ENCODE measurements at places on chromosomes 16 and 17. TPM values are rescaled to one million over a fixed set of nuclear protein-coding genes. Genes with fewer than 3 reads are reported as not detected.

CA7 gene
- not detected for total RNA-seq

CFAP119 gene
- total RNA-seq: 4.4 TPM

HID1 gene
- 3.9 TPM for total RNA-seq

NUPR1 gene
- 0.20 TPM for total RNA-seq

CCL4 gene
- total RNA-seq: 12.2 TPM

RNF43 gene
- total RNA-seq: not detected

NOG gene
- 2.8 TPM for total RNA-seq

KCTD5 gene
- total RNA-seq: 27.5 TPM

PHB1 gene
- total RNA-seq: 104 TPM

OR1F1 gene
- not detected for total RNA-seq

PDILT gene
- not detected for total RNA-seq

KLHL10 gene
- not detected for total RNA-seq

KRTAP1-1 gene
- total RNA-seq: not detected

TBX6 gene
- total RNA-seq: 3.0 TPM

ACSM3 gene
- 9.0 TPM for total RNA-seq

CPPED1 gene
- total RNA-seq: 9.7 TPM

TSPAN10 gene
- total RNA-seq: 0.36 TPM

KRT33A gene
- not detected for total RNA-seq

KRTAP4-1 gene
- not detected for total RNA-seq
